ENCODE measurements at places on chromosomes 4 and X.

- DNase-seq = no peak
Observed at GRCh38 chr4:136737066-136737465, 795.2 kb downstream of the PCDH18 start.

DNA sequence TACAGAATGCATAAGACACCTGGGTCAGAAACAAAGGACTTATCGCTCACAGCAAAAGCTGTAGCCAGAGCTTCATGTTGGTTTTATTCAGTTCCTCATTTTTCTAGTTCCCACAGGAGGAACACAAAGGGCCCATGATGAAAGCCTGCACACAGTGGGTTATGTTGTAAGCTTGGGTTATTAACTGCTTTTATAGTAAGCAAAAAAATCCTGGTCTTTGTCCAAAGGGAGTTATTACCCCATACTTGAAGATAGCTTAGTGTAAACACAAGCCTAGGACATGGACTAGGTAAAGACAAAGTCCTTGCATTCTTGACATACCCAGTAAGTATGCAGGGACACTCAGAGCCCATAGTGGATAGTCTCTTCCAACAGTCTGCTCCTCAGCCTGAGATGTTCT is 11.7 kb downstream of the BBS12 start:
- no peak for DNase-seq

DNA sequence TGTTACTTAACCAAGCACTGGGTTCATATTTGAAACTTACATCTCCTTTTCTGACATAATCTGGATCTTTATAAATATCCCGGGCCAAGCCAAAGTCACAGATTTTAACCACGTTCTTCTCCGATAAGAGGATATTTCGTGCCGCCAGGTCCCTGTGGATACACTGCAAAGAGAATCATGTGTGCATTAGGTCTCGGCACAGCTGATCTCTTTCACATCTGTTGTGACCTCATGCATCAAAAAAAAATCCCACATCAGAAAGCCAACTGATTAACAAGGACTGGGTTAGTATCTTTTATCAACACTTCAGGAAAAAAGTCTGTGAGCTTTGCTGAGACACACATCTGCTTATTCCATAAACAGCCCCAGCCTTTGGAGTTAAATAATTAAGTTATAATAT is 35.5 kb downstream of the KDR start:
- DNase-seq = no peak

DNA sequence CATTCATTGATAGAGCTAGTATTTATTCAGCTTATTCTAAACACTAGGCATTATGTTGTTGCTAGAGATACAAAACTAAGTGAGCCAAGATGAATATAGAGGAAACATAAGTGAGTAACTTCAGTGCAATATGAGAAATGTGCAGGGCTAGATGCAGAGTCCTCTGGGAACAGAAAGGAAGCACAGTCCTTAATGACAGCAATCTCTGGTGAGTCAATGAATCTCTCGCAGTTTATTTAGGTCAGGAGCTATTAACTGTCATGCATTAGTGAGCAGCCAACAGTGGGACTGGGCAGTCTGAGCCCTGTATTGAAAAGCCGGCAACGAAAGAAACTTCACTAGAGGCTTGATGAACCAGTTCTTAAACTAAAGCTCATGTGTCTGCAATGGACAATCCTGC is 598.1 kb upstream of the MAGEB2 start:
- DNase-seq = no peak

GRCh38 chr4:175068266-175068665 is 150.1 kb downstream of the ADAM29 start:
- DNase-seq = no peak

DNA sequence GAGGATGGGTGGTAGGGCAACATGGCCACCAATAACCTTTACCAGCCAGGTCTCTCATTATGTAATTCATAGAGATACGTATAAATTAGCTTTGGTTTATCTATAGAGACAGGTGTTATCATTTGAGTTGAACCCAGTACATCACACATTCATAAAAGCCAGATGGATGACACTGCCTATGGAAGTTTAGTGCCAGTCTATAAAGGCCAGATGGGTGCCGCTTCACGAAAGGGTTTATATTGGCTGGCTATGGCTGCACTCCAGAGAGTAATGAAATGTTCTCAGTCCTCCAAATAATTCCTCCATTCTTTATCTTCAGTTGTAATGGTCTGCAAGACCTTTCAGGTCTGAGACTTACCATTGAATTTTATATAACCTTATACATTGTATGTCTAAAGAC is 331.9 kb upstream of the NR3C2 start:
- DNase-seq = no peak

DNA sequence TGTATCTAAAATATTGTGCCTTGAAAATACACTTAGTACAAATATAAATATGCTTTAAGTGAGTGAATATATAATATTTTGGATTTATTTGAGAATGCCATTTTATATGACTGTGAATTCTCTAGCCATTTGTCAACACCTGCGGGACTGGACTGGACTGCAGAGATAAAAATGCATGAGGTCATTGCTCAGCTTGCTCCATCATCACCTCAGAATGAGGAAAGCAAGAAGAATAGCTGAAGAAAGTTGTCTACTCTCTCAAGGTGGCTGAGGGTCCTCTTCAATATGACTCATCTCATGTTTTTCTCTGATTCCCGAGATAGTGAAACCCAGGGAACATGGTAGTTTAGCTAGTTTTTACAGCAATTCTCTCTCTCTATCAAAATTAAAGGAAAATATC is 732.5 kb upstream of the AGA start:
- DNase-seq = no peak

GRCh38 chr4:20126906-20127305 is 124.8 kb upstream of the SLIT2 start:
- no peak for DNase-seq

DNA sequence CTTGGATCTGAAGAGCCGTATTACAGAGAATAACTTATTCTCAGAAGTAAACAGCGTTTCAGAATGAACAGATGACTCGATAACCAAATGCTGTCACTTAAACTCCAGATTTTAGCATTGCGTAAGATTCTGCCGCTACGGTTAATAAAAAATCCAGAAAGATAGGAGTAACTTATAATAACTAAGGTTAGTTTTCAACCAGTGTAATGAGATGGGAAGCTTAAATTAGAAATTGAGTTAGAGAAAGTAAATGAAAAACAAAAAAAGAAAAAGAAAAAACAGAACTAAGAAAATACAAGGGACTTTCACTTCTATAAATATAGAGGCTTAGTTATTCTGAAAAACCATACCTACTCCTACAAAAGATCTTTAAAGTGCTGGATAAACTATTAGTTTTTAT is 13.1 kb upstream of the PARM1 start:
- no peak for DNase-seq

DNA sequence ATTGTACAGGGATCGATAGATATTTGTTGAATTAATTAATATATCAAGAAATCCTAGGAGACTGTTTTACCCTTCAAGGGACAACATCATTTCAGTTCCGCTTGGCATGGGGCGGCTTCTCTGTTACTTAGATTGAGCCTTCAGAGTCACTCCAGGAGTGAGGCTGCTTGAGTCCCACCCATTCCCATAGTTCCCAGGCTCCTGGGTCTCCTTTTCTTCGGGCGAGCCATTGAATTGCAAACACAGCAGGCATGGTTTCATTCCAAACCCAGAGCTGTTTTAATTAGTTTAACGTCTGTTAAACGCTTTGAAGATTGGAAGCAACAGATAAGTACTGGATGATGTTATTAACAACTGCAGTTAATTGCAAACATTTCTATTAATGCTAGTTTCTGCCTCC is 571 bp upstream of the EDA start:
- no peak for DNase-seq

GRCh38 chrX:16022580-16023200 is 100.7 kb upstream of the GRPR start:
- no peak for DNase-seq

DNA sequence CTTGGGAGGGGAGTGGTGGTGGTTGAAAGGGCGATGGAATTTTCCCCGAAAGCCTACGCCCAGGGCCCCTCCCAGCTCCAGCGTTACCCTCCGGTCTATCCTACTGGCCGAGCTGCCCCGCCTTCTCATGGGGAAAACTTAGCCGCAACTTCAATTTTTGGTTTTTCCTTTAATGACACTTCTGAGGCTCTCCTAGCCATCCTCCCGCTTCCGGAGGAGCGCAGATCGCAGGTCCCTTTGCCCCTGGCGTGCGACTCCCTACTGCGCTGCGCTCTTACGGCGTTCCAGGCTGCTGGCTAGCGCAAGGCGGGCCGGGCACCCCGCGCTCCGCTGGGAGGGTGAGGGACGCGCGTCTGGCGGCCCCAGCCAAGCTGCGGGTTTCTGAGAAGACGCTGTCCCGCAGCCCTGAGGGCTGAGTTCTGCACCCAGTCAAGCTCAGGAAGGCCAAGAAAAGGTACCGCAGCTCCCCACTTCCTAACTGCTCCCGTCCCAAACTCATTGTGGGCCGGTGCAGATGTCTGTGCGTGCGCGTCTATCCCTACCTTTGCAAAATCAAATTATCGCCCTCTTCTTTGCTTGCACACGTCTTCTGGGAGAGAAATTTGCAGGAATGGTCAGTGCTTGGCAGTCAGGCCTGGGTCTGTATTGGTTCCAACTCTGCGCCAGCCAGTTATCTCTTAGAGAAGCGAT is 533 bp downstream of the IL15 start:
- DNase-seq = peak; percentile 9

DNA sequence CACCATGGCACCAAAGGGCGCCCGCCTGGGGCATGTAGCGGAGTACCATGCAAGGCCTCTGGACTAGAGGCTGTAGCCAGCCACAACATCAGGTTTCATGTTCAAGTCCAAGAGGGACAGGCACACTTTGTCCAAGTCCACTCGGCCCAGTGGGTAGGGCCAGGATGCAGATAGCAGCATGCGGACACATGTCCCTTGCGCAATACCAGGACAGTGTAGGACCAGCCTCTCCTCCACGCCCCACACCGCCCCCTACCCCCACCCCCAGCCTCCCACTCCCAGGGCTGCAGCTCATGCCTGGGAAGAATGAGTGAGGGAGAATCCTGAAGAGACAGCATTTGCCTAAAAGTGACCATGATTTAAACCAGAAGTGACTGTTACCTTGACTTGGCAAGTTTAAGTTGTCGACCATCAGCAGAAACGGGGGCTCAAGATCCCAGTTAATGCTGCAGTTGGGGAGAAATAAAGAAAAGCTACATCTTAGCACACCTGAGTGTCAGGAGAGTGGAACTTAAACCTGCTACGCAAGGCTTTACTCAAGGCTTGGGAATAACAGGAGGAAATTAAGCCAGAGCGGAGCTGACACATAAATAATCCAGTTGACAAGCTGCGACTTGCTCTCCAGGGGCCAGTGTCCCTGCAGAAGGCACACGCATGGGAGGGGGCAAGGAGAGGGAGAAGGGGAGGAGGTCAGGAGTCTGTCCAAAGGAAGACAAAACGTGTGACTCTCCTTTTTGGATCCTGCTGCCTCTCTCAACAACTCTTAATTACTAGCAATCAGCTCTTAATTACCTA is 221.7 kb downstream of the BCOR start:
- no peak for DNase-seq

DNA sequence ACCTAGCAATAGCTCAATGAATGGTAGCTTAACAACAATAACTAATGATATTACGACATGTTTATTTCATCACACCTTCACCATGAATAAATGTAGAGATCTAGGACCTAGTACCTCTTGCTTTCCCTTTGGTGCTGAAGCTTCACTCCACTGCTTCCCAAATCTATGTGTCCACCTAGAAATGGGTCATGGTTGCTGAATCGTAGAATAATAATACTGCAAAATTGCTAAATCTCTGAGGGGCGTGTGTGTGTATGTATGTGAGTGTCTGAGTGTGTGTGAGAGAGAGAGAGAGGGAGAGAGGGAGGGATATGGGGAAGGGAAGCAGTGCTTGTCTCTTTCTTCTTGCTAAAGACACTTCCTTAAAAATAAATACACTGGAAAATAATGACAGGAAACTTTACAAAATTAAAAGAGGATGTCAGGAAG is 109.3 kb upstream of the BMP2K start:
- no peak for DNase-seq

GRCh38 chr4:144970597-144970996 is 127.4 kb downstream of the ANAPC10 start:
- no peak for DNase-seq

DNA sequence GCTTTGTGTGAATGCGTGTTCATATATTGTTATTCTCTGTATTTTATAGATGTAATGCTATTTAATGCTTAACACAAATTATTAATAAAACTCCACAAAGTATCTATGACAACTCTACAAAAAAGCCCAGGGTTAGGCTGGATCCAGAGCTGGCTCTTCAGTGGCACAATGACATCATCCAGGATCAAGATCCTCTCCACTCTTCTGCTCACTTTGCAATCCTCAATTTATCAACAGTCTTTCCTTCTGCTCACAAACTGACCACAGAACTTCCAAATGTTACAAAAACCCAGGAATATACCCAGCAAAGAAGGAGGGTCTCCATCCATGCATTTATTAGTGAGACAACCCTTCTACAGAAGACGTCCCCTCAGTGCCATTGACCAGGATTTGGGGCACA is 132.3 kb downstream of the HNRNPD start:
- DNase-seq = no peak

GRCh38 chr4:151218343-151218742 is 58.6 kb upstream of the PRSS48 start:
- no peak for DNase-seq

DNA sequence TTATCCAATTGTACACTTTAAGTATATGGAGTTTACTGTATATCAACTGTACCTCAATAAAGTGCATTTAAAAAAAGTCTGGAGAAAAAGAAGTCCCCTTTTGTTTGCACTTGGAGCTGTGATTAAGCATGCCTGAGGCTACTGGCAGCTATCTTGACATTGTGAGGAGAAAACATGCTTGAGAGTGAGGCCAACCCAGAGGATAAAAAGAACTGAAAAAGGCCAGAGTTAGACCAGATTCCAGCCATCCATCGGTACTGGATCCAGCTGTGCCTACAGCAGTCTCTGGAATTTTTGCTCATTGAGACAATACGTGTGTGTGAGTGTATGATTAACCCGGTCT is 57.4 kb downstream of the LGI2 start:
- DNase-seq = no peak

DNA sequence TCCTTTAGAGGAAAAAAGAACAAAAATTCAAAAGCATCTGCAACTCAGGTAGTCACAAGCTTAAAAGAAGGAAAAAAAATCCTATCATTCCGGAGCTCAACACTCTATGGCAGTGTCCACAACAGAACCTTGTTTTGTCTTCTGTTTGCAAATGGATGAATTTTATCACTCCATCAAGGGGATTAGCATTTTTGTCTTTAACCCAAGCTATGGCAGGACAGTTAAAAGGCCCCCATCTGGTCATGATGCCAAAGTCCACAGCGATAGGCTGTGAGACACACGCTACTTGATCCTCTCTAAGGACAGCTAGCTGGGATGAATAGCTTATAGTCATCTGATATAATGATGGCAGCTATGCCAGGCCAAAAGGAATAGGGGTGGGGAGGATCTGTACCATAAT is 16.6 kb downstream of the AMER1 start:
- DNase-seq = no peak

DNA sequence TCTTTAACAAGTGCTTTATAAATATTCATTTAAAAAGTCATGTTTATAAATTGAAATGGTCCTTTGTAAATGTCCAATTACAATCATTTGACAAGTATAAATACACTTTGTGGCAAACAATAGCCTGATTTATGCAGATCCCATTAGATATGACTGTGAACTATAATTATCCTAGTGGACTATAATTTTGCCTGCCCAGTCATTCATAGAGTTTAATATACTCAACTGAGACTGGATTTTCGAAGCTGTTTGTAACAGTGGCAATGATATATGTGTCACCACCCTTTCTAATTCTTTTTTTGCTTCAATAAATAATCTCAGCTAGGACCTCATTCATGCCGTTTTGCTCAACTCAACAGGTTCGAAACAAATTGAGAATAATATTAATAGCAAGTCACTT is 732.0 kb downstream of the PCDH18 start:
- no peak for DNase-seq

- no peak for DNase-seq
Observed at GRCh38 chrX:136954930-136955329, 74.4 kb upstream of the RBMX start.
